WTC11 (cell line): ENCODE measurements at places on chromosomes 16 and 17.
A peak's percentile ranks its signal among the peaks of the same experiment; 100 is the strongest.

GRCh38 chr17:33803199-33803685 is 451.8 kb upstream of the CCL2 start:
- no peak for DNase-seq

- DNase-seq, result no peak
Measured at GRCh38 chr16:21991621-21992020, 9.3 kb downstream of the PDZD9 start.

DNA sequence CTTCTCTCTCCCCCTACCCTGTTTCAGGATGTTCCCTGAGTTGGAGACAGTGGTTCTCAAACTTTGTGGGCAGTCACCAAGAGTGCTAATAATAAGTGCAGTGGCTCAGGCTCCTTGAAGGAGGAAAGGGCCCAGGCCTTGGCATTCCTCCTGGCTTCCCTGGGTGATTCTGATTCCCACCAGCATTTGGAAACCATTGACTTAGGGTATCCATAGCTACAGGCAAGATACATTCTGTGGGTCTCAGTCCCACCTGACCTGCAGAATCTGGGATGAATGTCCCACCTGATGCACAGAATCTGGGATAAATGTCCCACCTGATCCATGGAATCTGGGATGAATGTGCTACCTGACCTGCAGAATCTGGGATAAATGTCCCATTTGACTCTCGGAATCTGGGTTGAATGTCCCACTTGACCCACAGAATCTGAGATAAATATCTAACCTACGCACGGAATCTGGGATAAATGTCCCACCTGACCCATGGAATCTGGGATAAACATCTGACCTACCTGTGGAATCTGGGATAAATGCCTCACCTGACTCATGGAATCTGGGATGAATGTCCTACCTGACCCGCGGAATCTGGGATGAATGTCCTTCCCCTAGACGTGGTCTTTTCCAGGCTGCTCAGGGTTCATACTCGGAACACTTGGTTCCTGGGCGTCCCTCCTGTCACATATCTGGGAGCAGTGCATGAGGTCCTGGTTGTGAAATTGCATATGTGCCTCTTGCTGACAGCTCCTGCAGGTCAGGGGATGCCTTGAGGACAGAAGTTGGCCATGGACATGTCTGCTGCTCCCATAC is 136.7 kb upstream of the HS3ST2 start:
- no peak for DNase-seq

DNA sequence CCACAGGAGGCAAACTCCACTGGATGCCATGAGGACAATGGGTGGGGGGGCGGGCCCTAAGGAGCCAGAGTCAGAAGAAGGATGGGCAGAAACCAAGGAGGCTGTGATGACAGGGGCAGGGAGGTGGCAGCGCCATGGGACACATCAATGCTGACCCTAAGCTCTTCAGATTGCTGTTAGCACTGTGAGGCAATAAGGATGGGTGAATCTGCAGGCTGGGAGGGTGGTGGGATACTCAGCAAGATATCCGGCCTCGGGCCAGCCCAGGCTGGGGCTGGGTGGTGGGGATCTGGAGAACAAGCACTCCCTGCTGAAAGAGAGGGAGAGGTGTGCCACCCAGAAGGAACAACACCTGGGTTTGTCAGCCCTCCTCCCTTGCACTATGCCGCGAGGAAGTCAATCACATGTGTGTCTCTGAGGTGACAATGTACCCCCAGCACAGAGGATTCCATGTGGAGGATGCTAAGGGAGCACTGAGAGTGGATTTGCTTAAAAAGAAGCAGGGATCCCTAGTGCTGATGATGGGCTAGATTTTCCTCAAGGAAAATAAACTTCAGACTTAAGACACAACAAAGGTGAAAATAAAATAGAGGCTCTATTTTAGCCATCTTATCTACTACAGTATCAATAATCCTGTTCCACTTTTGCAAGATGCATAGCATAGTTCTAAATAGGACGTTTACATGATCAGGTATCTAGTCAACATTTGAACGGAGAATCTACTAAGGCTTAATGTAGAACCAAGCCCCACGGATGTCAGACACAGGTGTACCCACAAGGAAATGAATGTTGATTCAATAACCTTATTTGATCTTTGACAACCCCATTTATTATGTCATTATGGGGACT is 22.6 kb downstream of the SMPD3 start:
- DNase-seq, result no peak

- DNase-seq, result no peak
Measured at GRCh38 chr17:28718333-28719020, 809 bp upstream of the RAB34 start.

GRCh38 chr17:38559051-38559879 is 46.5 kb downstream of the SRCIN1 start:
- peak; percentile 98 for DNase-seq

GRCh38 chr17:44558710-44559633 is 1.7 kb downstream of the FZD2 start:
- no peak for DNase-seq

GRCh38 chr16:49287572-49287971 is 5.9 kb upstream of the CBLN1 start:
- peak; percentile 44 for DNase-seq
